Foreskin keratinocyte (primary cell): ENCODE measurements at places on chromosomes 4 and X. TPM values are rescaled to one million over a fixed set of nuclear protein-coding genes. Genes with fewer than 3 reads are reported as not detected.

DNA sequence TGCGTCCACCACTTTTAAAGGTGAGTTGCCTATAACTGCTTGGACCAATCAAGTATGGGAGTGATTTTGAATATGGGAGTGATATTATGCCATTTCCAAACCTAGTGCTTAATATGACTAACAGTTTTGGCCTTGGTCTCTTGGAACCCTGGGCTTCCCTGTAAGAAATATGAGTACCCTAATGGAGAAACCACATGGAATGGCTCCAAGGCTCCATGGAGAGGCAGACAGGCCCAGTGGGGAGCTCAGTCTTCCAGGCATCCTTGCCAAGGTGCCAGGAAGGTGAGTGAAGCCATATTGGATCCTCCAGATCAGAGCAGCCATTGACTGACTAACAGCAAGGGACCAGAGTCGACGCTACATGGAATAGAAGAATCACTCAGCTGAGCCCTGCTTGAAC, 53.2 kb downstream of the MAML3 start:
- DNase-seq: no peak

- no peak for DNase-seq
Measured at GRCh38 chrX:15356444-15356843, 21.1 kb upstream of the PIGA start.

GRCh38 chrX:13690836-13691235, 1.9 kb downstream of the RAB9A start:
- no peak for DNase-seq

DNA sequence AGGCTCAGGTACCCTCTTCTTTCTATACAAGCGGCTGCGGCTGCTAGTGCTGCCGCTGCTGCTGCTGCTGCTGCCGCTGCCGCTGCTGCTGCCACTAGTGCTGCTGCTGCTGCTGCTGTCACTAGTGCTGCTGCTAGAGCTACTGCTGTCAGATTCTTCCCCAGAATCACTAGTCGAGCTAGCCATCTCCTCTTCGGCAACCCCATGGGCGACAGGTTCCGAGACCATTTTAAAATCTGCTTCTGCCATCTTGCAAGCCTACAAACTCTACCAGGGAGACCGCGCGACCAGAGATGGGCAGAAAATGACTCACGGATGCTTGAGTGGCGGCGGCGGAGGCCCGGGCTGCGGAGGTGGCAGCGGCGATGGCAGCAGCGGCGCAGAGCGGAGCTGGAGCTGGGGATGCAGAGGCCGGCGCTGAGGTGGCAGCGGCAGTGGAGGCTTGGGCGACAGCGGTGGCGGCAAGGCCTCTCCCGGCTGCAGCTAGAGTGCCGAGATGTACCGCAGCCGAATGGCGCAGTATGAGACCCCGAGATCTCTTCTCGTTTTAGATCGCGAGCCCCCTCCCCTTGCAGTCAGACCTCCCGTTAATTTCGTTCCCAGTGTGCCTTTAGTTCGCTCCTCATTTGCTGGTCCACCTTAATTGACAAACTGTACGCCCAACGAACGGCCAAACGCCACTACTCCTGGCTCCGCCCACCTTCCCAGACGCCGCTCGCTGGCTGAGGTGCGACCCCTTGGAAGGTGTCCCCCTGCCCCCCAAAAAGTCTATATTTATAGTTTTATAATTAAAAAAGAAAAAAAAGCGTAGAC, at the start of gene NAP1L3:
NAP1L3 (minus strand) TSS at position 523 of the 813 bp plus-strand sequence; CDS start at position 249, 274 bp downstream.
- DNase-seq: peak; percentile 19

- DNase-seq: no peak
Measured at GRCh38 chr4:42078184-42078801, 74.2 kb downstream of the BEND4 start.

GRCh38 chr4:122107680-122108079, 44.5 kb upstream of the BLTP1 start:
- DNase-seq: no peak

DNA sequence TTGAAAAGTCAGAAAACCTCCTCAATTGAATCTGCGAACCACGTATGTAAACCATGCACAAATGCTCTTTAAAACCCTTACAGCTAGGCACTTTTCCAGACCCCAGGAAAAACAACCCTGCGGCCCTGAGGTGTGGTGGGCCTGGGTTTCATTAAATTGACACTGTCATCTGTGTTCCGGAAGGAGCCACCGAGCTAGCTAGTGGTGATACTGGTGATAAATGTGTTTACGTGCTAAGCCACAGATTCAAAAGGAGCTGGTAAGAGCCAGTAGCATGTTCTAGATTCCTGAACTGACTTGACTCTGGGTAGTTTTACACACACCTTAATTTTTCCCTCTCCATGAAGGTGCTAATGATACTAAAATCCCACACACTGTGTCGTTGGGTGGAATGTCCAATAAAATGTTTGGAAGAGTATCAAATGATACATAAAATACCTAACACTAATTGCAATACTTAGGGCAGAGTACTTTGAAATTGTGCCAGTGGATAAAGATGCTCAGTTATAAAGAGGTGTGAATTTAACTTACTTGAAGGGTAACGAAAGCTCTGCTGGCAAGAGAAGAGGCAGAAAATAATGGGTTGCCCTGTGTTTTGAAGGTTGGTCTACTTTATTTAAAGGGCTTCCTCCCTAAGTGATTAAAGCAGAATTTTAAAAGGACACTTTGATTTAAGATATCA, 8.5 kb downstream of the SMS start:
- no peak for DNase-seq

DNA sequence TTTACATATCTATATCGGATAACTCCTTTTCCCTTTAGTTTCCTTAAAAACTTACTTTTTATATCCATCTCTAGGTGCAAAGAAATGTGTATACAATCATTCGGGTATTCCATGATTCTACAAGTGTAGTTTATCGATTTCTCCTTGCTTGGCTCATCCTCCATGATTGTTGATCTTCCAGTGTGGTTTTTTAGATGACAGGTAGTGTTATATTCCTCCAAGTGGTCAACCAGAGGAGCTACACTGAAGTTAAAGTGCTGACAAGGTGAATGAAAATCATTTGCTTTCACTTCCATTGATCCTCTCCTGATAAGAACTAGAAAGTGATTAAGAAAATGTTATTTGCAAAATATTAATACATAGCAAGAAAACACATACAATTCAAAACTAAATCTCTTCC, 38.5 kb downstream of the TMEM156 start:
- DNase-seq: no peak

GRCh38 chrX:111039606-111040005, 56.4 kb upstream of the PAK3 start:
- peak; percentile 26 for DNase-seq

DNA sequence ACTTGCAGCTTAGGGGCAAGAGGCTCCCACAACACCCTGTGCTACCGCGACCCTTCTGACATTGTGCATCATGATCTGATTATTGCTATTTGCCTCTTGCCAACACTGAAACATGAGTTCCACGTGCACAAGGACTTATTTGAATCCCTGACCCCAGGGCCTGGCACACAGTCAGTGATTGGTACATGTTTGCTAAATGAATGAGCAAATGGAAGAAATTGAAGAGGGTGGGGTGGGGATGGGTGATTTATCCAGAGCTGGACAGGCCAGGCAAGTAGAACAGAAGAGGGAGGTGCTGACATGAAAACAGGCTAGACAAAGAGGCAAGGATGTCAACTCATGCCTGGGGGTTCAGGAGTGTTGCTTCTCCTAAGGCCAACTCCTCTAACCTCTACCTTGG, 24.9 kb upstream of the RPL39 start:
- no peak for DNase-seq

DNA sequence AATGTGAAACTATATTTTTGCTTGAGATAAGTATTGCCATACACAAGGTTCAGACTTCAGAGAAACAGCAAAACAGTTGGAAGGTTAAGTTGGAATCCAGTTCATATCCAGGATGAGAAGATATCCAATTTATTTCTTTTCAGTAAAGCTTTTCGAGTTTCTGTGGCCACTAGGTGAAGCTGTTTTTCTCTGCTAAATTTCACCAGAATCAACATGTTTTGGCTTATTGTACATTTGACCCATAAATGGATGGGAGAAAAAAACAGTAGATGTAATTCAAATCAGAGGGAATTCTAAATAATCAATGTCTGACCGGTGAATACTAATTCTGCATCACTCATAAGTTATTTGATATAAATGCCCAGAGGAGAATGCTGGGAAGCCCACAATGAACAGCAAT, 9.1 kb upstream of the METTL14 start:
- DNase-seq: no peak

DNA sequence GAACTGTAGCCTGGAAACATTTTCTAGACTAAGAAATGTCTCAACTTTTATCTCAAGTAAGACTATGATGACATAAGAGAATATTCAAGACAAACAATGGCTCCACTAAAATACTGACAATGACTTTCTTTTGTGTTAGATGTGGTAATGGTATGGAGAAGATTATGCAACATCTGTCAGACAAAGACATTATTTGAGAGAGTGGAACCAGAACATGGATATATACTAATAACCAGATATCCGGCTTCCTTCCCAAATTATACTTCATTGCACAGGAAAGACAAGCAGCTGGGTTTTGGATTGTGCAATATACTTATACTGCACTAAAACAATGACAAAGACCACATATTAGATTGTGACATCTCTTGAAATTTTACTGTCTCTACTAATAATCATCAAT, 290.8 kb upstream of the GIMD1 start:
- DNase-seq: peak; percentile 8

DNA sequence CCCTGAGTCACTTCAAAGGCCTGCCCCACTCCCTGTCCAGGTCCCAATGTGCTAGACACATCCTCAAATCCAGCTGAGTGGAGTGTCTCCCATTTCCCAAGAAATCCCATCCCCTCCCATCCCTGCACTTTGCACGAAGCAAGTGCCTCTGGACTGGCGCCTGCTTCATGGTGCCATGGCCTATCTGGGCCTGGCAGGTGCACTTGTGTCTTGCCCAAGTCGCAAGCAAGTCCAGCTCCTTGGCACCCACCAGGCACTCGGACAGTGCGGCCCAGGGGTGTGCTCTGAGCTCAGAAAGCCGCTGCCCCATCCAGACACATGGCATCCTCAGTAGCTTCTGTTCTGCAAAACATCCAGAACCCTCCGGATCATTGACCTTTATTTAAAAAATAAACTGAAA, 97.4 kb downstream of the DCTD start:
- no peak for DNase-seq

GRCh38 chr4:170652571-170652970, 562.8 kb upstream of the AADAT start:
- DNase-seq: no peak

GRCh38 chr4:38344929-38345328, 319.1 kb upstream of the KLF3 start:
- no peak for DNase-seq

DNA sequence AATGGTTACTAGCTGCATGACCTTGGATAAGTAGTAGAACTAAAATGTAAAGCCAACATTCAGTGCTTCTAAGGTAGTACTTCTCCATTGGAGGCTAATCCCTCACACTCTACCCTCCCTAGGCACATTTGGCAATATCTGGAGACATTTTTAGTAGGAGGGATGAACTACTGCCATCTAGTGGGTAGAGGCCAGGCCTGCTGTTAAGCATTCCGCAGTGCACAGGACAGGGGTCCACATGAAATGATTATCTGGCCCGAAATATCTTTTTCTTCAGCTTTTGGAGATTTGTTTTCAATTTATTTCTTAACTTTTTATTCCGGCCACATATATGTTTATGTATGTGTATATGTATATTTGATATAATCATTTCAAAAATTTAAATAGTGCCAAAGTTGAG, 36.0 kb upstream of the SPANXC start:
- DNase-seq: peak; percentile 0

Gene FAM114A1
- total RNA-seq: 52.3 and 64.1 TPM in 2 replicates

Gene EREG
- 23.7 and 29.1 TPM in 2 replicates for total RNA-seq

Gene TEX13D
- total RNA-seq: not detected in 2 replicates

Gene NAT8L
- total RNA-seq: not detected in 2 replicates

Gene TXK
- not detected in 2 replicates for total RNA-seq

Gene DGKK
- total RNA-seq: not detected in 2 replicates

Gene TIGD4
- 0.03 and 0.18 TPM in 2 replicates for total RNA-seq

Gene POU4F2
- total RNA-seq: not detected in 2 replicates
